Stimulated activated naive CD4-positive, alpha-beta T cell (primary cell): ENCODE measurements at places on chromosomes 12 and 14.

DNA sequence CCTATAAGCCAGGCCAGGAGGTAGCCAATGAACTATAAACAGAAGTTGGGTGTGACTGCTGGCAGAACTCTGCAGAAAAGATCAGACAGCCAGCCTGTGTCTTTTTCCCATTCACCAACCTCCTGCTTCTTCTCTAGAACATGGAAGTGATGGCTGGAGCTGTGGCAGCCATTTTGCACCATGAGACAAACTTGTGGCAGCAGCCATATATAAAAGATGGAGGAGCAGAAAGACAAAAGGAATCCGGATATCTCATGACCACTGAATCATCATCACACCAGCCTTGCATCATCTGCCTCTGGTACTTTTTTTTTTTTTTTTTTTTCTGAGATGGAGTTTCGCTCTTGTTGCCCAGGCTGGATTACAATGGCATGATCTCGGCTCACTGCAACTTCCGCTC is 8.7 kb downstream of the BEGAIN start:
- no peak for DNase-seq

- DNase-seq, result no peak
These were observed 36.4 kb upstream of the C14orf180 start for GRCh38 chr14:104542871-104543830.

- no peak for DNase-seq
These were observed 3.2 kb upstream of the TCP11L2 start for GRCh38 chr12:106299202-106299774.

- no peak for DNase-seq
These were observed 41.1 kb downstream of the ACSM4 start for GRCh38 chr12:7344833-7345606.

GRCh38 chr14:103890821-103891666 is 37.2 kb upstream of the TDRD9 start:
- DNase-seq, result no peak

GRCh38 chr14:27386391-27386790 is 788.6 kb upstream of the NOVA1 start:
- DNase-seq, result no peak

GRCh38 chr14:24895243-24895583 is 154.7 kb downstream of the STXBP6 start:
- DNase-seq, result no peak

DNA sequence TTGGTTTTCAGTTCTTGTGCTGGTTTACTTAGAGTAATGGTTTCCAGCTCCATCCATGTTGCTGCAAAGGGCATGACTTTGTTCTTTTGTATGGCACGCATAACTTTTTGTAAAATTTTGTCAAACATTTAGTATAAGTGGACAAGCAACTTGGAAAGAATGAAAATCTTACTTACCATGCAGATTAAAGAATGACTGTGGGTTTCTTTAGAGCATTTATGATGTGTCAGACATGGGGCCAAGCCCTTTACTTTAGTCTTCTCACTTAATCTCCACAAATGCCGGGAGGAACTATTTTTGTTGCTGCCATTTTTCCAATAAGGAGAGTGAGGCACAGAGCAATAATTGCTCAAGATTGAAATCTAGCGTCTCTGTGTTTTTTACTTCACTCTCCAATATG is 652.5 kb upstream of the TBX3 start:
- no peak for DNase-seq

DNA sequence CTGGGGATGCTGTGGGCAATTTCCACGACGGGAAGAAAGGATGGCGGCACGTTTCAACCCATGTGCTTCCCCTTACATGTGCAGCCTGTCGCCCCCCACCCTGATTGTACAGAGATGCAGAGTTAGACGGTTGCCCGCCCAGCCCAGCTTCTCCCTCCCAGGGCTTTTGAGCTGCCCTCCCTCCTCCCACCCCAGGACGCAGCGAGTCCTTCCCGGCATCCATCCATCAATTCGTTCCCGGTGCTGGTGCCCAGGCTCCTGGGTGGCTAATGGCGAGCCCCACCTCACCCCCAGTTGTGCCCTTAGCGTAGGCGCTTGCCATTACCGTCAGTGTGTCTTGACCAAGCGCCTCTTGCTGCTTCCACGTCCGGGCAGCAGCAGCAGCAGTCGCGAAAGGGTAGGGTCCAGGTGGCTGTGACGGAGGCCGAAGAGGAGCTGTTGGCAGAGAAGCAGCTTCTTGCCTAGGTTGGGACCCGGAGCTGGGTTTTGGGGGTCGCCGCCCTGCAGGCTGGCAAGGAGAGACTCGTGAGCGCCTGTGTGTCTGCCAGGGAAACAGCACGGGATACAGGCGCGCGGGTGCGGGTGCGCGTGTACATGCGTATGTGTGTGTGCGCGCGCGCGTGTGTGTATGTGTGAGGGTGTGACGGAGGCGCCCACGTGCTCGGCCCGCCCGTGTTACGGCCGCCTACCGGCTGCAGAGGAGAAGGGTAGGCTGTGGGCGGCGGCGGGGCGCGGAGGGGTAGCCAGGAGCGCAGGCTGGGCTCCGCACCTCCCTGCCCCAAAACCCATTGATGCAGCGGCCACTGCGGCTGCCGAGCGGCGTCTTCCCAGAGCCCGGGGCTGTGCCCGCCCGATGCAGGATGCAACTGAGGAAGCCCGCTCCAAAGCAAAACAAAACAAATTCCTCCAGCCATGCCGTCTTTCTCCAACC is at the start of gene SLC6A15:
TSS of gene SLC6A15 (minus strand) at position 602 of the 931 bp plus-strand sequence. CDS start 20,679 bp downstream, outside the sequence.
- DNase-seq, result no peak

GRCh38 chr12:1912580-1913376 is 5.7 kb downstream of the CACNA2D4 start:
- DNase-seq, result no peak

DNA sequence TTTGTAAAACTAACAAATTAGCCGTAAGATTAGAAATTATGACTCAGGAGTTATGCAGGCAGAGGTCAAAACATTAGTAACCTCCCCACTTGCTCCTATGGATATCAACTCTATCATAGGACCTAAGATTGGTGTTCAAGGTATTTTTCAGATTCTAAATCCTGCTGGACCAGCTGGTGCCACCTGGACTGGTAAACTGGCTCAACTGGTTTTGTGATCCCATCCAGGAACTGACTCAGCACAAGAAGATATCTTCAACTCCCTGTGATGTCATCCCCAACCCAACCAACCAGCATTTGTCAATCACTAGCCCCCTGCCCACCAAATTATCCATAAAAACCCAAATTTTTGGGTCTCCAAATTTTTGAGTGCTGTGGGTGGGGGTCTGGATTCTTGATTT is 98.1 kb upstream of the OR4E1 start:
- DNase-seq, result no peak

DNA sequence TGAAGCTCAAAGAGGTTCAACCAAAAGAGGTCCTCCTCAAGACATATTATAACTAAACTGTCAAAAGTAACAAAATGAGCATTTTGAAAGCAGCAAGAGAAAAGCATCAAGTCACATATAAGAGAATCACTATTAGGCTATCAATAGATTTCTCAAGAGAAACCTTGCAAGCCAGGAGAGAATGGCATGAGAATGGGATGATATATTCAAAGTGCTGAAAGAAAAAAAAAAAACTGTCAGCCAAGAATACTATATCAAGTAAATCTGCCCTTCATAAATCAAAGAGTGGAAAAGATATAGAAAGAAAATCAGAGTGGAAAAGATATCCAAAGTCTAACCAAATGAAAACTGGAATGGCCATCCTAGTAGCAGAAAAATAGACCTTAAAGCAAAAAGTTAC is 39.3 kb upstream of the TSPAN11 start:
- DNase-seq, result no peak

DNA sequence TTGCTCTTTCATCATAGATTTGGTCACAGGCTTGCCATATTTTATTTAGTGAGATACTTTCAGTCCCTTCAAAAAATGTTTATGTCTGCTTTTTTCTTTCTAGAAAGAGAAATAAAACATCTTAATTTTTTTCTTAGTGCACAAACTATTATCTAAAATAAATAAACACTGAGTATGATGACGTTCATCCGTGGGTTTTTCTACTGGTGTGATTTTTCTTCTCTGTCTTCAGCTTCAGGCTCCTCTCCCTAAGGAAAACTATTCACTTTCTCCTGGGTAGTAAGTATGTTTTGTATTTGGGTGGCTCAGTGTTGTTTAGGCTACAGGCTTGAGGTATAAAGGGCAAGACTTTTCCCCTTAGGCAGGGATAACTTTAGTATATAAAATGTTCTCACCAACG is 154.7 kb downstream of the DACT1 start:
- no peak for DNase-seq

DNA sequence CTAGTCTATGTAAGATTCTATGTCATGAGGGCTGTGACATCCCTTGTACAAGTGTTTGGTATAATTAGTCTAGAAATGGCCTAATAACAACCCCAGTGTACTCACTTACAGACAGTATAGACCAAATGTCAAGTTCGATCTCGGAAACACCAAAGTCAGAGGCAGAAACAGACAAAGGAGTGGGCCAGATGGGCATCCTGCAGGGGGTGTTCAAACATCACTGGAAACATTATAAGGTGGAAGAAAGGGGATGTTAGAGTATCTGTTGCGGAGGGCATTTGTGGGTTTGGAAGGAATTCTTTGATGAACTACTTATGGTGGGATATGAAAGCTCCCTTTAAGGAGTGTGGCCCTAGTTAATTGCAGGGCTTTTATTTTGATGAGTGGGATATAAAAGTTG is 134.6 kb downstream of the ESR2 start:
- no peak for DNase-seq

- DNase-seq, result no peak
These were observed 11.9 kb downstream of the CALM1 start for GRCh38 chr14:90408713-90409112.

DNA sequence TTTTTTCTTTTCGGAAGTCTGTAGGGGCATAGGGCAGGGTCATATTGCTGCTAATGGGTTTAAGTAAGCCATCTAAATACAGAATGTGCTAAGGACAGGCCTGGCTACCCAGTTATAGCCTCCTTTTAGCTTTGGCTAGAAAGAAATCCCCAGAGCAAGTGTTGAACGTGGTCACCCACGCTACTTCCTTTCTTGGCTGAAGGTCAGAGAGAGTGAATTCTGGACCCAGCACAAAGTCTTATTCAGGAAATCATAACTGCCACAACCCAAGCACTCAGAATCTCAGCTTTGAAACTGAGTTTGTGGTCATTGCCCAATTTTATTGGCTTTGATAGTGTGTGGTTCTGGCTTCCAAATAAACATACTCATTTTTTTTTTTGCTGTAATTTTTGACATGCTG is 542.1 kb upstream of the ATP2B1 start:
- DNase-seq, result no peak

- DNase-seq, result no peak
These were observed 88.8 kb downstream of the FGD4 start for GRCh38 chr12:32488132-32488531.

GRCh38 chr12:8556531-8557097 is 15.9 kb upstream of the CLEC4E start:
- DNase-seq, result no peak

GRCh38 chr12:21987755-21988154 is 46.5 kb upstream of the ABCC9 start:
- no peak for DNase-seq

GRCh38 chr14:92466059-92466458 is 47.5 kb upstream of the RIN3 start:
- no peak for DNase-seq

DNA sequence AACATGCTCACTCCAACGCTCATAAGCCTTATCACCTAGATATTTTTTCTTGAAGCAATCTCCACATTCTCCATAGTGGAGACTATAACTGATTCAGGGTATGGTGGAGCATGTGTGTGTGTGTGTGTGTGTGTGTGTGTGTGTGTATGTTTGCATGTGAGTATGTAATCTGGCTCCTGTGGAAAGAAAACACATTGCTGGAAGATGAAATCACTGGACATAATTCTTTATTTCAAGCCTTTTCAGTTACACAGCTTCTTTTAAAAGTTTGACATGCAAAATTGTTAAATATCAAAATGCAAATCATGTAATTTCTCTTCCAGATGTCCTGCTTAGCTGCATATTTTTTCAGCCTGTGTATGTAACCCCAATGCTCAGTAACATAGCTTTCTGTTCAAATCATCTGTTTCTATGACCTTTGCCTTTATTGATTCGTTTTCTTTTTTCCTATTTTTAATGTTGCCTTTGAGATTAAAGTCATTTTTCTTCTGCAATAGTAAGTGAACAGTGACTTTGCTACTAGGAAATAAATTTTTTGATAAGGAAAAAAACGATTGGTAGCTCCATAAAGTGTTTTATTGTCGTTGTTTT is 80.5 kb upstream of the BTG1 start:
- DNase-seq, result no peak

DNA sequence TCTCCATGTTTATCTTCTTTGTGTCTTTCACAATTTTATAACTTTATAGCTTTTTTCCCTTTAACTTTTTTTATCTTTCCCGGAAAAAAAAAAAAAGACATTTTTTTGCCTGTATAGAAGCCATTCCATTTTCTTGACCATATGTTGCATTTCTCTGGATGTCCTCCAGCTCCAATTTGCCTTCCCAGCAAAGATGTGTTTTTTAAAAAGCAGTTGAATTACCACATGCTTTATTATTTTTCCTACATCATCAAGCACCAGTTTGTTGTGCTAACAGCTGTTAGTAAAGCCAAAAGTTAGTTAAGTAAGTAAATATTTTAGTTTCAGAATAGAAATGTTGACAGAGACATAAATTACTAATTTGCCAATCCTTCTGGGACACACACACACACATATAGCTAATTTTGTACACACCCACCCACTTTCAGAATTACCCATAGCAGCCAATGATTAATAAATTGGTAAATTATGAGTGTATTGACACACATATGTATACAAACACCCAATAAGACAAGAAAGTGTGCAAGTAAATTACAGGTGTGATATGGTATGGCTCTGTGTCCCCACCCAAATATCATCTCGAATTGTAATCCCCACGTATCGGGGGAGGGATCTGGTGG is 118.3 kb downstream of the SLC38A6 start:
- DNase-seq, result no peak

DNA sequence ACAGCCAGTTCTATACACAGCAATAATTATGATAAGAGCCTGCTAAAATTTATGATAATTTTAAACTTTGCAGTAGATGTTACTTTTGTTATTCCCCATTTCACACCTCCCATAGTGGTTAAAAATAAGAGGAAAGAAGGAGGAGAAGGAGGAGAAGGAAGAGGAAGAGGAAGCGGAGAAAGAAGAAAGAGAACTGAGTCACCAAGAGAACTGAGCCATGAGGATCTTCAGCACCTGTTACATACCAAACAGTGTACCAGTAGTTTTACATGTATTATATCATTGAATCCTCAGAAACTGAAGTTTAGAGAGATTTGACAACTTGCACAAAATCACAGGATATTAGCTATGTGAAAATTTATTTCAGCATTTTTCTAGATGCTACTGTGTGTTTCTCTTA is 3.9 kb downstream of the CD163 start:
- DNase-seq, result no peak

GRCh38 chr12:29066011-29066588 is 83.0 kb upstream of the FAR2 start:
- no peak for DNase-seq
